ENCODE measurements at places on chromosomes 11 and 22. TPM values are rescaled to one million over a fixed set of nuclear protein-coding genes. Genes with fewer than 3 reads are reported as not detected.

- DNase-seq = peak; percentile 62
Measured at GRCh38 chr11:71184421-71185210, 67.8 kb downstream of the SHANK2 start.

DNA sequence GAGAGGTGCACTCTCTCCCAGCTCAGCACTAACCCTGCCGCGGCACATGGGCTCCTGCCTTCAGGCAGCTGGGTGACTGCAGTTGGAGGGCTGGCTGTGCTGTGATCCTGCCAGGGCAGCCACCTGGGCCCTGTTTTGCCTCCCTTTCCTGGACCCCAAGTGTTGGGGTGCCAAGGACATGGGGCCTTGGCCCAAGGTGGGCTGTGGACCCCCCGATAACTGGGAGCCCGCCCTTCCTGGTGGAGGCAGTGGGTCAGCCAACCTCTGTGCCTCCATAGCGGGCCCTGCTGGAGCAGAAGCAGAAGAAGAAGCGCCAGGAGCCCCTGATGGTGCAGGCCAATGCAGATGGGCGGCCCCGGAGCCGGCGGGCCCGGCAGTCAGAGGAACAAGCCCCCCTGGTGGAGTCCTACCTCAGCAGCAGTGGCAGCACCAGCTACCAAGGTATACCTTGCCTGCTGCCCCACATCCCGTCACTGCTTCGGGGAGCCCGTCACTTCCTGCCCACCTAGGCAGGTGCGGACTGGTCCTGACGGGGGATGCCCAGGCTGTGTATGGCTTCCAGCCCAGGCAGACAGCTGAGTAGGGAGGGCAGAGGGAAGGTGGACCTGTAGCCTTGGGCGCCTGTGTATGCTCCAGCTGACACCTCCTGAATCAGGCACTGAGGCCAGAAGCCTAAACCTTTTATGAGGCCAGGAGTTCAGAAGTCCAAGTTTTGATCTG, 8.9 kb downstream of the TUB start:
- no peak for DNase-seq

DNA sequence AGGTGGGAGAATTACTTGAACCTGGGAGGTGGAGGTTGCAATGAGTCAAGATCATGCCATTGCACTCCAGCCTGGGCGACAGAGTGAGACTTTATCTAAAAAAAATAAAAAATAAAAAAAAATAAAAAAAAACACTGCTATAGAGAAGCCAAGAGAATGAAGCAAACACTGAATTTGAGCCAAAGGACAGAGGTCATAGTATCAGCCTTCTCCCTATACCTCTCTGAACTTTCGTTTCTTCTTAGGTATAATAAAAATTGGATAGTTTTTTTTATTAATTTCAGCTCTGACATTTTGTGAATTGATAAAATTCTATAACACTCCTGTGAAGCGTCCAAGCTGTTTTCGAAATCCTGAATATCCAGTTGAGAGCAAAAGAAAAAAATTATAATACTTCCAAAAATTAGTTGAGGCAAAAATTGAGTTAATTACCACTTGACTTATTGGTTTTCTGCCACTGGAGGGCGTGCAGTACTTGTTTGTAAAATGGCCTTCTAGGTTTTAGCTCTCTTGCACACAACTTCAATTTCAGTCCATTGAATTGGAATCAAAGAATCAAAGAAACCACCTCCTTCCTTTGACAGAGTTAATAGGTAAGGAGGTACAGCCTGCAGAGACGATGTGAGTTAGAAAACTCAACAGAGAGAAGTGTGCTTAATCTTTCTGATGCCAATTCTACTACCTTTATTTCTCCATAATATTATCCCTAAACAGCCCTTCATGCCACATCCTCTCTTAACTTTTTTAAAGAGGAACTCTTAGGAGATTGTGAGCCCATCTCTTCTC, 143.2 kb downstream of the BBOX1 start:
- no peak for DNase-seq

DNA sequence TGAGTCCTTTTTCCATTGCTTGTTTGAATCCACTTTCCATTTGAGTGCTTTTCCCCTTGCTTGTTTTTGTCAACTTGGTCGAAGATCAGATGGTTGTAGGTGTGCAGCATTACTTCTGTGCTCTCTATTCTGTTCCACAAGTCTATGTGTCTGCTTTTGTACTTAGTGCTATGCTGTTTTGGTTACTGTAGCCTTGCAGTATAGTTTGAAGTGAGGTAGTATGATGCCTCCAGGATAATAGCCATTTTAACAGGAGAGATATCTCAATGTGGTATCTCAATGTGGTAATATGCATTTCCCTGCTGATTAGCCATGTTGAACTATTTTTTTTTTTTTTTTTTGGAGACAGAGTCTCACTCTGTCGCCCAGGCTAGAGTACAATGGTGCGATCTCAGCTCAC, 16.7 kb downstream of the ACRV1 start:
- no peak for DNase-seq

DNA sequence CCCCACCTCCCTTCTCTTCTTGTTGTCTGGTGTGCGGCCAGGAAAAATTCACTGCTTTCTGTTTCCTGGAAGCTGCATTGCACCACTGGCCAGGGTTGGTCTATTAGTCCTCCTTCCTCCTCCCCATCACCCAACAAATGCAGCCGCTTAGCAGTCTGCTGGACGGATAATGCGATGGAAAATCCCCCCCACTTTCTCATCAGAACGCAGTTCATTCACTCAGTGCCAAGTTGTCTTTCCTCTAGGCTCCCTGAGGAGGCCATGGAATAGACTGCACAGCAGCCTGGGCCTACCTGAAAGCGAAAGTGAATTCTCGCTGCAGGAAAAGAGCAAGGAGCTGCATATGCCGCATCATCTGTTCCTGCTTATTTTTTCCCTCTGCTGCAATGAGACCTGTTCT, 513.6 kb downstream of the METTL15 start:
- DNase-seq = peak; percentile 26

- no peak for DNase-seq
Measured at GRCh38 chr11:5712507-5712906, 22.9 kb downstream of the TRIM22 start.

GRCh38 chr11:93020248-93021046, 51.0 kb downstream of the MTNR1B start:
- DNase-seq = no peak

- DNase-seq = no peak
Measured at GRCh38 chr22:36369922-36370791, 17.6 kb downstream of the MYH9 start.

- no peak for DNase-seq
Measured at GRCh38 chr11:2694495-2694894, 5.3 kb downstream of the KCNQ1OT1 start.

GRCh38 chr11:133576351-133576750, 44.0 kb upstream of the OPCML start:
- no peak for DNase-seq

DNA sequence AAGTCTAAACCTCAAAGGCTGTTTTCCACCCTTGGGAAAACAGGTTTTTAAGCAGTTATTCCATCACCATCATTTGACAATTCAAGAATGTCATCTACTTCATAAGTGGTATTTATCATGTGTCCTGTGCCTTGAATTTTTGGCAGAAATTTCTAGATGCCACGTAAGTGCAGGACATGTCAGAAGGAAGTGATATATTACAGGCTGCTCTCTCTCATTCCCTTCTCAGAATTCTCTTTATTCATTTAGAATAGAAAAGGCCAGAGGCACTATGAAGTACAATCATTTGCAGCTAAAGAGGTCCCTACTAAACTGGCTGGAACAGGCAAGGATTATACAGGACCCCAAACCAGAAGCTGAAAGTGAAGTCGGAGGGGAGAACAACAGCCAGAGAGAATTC, 11.9 kb downstream of the RBFOX2 start:
- DNase-seq = no peak

DNA sequence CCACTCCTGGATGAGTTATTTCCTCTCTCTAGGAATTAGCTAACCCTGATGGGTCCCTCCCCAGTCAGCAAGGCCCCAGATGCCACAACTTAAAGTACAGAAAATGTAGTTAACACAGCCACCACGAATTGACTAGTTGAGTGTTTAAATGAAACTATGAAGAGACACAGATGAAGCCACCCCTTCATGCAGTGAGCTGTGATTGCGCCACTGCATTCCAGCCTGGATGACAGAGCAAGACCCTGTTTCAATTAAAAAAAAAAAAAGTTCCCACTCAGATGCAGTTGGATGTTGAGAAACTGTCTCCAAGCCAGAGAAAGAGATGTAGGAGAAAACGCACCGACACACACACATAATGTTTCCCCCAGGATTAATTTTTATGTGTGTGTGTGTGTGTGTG, 53.3 kb downstream of the SCN3B start:
- DNase-seq = no peak

- no peak for DNase-seq
Measured at GRCh38 chr22:39932918-39933649, 27.1 kb upstream of the TMA7B start.

- no peak for DNase-seq
Measured at GRCh38 chr11:17781221-17781620, 46.6 kb downstream of the KCNC1 start.

DNA sequence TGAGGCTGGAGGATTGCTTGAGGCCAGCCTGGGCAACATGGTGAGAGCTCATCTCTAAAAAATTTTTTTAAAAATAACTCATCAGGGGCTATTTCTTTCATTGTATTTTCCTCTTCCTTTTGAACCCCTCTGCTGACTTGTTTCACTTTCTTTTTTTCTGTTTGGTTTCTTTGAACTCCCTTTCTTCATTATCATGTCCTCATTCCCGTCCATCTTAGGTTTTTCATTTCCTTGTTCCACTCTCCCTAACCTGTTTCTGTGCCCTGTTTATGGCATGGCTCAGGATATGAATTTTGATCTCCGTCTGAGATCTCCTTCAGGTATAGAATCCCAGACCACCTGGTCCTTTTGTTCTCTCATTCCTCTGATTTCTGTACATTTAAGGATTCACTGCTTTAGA, 12.5 kb downstream of the MARK2 start:
- peak; percentile 26 for DNase-seq

DNA sequence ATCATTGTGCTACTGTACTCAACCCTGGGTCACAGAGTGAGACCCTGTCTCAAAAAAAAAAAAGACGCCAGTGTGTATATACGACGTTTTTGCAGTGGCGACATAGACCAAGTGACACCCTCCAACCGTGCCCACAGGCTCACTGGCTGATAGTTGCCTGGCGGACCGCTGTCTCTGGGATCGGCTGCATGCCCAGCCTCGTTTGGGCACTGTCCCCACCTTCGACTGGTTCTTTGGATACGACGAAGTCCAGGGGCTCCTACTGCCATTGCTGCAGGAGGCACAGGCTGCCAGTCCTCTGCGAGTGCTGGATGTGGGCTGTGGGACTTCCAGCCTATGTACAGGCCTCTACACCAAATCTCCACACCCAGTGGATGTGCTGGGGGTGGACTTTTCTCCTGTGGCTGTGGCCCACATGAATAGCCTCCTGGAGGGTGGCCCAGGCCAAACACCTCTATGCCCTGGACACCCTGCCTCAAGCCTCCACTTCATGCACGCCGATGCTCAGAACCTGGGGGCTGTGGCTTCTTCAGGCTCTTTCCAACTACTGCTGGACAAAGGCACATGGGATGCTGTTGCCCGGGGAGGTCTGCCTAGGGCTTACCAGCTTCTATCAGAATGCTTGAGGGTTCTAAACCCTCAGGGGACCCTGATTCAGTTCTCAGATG, 1.3 kb downstream of the CSKMT start:
- DNase-seq = no peak

- no peak for DNase-seq
Measured at GRCh38 chr11:116513278-116513823, 259.4 kb downstream of the BUD13 start.

- no peak for DNase-seq
Measured at GRCh38 chr11:93783765-93784144, 327 bp upstream of the MED17 start.

DNA sequence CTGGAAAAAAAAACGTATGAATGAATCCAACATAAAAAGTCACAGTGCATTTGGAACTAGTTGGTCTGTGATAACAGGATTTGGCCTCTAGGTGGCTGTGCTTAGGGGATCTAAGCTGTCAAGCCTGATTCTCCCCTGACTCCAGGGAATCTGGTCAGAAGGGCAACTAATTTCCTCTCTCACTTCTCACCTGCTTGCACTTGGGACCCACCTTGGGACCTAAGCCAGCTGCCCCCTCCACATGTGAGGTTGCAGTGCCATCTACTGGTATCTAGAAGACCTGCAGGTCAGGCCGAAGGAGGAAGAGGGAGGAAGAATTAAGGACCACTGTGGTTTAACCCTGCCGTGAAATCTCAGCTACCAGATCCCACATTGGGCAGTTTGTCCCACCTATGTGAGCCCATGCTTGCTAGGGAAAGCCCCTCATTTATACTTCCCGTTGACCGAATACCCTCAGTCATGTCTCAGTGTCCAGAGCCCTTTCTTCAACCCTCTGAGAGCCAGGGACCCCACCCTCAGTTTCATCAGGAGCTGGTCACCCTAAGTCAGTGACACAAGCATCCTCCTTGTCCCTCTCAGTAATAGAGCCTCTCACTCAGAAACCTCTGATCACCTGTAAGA, 33.2 kb upstream of the CAVIN3 start:
- no peak for DNase-seq

- no peak for DNase-seq
Measured at GRCh38 chr11:23564370-23564769, 704.1 kb upstream of the CCDC179 start.

- no peak for DNase-seq
Measured at GRCh38 chr11:77999446-78000030, 5.1 kb upstream of the INTS4 start.

DNA sequence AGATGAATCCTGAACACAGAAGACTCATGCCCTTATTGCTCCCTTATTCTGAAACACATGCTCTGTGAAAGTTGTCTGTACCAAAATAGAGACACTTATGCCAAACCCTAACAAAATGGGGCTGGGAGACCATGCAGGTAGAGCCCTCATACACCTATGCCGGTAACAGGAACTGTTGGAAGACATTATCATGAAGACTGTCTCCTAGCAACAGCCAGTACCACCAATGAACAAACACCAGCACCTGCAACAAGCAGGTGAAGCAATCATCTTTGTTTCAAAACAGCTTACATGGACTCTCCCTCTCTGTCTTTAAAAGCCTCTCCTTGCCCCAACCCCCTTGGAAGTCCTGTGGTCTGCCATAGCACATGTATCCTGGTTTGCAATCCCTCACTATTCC, 17.2 kb downstream of the SLC5A4 start:
- no peak for DNase-seq

The HBE1 gene
- not detected for total RNA-seq

The CYTH4 gene
- total RNA-seq = 28.2 TPM

The PANX2 gene
- total RNA-seq = 0.62 TPM

The TMEM126A gene
- 19.9 TPM for total RNA-seq

The PKNOX2 gene
- 7.7 TPM for total RNA-seq

The AIFM3 gene
- 1.0 TPM for total RNA-seq

The MRPL49 gene
- total RNA-seq = 37.1 TPM

The SLC5A12 gene
- not detected for total RNA-seq
